NCI-H2029 treated with DMSO at 0.1 percent for 48 hours (cell line): ENCODE measurements at places on chromosomes 2 and 18.

- DNase-seq, result no peak
Measured at GRCh38 chr2:225534697-225535096, 135.2 kb downstream of the NYAP2 start.

- no peak for DNase-seq
Measured at GRCh38 chr2:207040696-207041095, 101.4 kb downstream of the CPO start.

- DNase-seq, result no peak
Measured at GRCh38 chr2:159963700-159964099, 98.7 kb downstream of the PLA2R1 start.

- DNase-seq, result no peak
Measured at GRCh38 chr2:159755788-159756187, 42.2 kb downstream of the CD302 start.

DNA sequence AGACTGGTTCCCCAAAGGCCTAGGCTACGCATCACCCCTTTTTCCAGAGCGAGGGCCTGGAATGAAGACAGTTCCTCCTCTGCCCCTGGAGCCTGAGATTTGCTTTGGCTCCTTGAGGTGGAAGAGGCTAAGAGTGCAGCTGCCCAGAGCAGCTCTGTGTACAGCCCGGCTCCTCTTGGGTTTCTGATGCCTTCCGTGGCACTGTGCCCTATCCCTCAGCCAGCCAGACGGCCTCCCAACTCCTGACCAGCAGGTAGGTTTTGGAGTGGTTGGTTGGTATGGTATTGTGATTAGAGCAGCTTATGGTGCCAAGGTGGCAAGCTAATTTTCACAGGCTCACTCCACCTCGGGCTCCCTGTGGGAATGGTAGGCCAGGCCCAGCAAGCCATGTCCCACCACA lies 112.2 kb downstream of the TANC1 start:
- no peak for DNase-seq

DNA sequence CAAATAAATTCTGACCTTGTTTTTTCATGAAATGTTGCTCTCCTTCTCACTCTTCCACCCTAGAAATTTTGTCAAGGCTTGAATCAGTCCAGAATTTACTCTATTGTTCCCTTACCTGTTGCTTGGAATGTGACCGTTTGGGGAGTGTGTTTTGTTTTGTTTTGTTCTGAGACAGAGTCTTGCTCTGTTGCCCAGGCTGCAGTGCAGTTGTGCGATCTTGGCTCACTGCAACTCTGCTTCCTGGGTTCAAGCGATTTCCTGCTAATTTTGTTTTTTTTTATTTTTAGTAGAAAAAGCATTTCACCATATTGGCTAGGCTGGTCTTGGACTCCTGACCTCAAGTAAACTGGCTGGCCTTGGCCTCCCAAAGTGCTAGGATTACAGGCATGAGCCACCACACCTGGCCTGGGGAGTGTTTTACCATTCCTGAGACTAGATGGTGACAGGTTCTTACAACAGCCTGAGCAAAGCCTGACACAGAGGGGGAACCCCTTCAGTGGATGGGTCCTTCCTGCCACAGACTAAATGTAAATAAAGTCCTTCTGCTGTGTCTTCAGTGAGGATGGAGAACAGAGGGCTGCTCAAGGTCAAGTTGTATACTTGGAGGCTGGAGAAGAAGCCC lies 52.0 kb downstream of the HAUS1 start:
- DNase-seq, result no peak

GRCh38 chr2:18244845-18245244 lies 315.6 kb downstream of the RDH14 start:
- peak; percentile 55 for DNase-seq

DNA sequence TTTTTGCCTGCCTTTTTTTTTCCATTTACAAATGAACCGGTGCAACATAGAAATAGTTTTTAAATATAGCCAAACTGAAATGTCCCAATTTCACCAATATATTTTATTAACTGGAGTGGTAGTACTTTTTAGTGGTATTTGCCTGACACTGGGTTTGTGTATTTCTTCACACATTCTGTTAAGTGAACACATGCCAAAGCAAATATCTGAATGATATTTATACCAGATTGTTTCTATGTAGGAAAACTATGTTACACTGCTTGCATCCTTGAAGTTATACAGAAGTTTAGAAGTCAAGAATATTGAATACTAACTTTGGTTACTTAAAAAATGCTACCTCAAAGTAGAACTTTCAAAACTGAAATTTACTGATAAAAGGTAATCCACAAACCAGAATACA lies 19.4 kb upstream of the ITPRID2 start:
- DNase-seq, result no peak

DNA sequence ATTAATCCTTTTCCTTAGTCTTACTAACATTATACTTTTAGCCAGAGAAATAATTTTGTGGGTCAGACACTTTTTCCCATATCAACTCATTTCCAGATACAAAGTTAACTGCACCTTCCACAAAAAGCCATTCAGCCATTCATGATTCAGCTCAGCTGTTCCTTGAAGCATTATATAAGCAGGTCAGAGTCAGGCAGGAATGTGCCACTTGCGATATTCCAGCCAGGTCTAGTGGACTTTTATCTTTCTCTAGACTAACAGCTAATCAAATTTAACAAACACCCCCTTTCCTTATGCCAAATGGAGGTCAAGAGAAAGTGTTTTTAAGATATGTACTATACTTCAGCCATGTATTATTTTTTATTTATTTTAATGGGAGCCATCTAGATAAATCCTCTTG lies 75.6 kb upstream of the EPB41L3 start:
- DNase-seq, result no peak

DNA sequence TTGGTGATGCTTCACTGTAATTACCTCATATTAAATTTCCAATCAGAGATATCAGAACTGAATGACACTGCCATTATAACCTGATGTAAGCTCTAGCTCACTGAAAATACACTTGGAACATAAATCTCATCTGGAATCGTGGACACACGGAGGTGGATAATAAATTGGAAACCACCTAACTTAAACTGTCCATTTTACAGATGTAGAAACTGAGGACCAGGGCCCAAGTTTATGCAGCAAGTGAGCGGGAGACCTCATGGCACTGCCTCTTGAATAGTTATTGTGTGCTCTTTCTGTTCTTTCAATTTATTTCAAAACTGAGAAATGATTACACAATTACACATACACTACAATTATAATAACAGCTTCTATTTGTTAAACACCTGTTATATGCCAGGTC lies 20.8 kb downstream of the CCDC68 start:
- no peak for DNase-seq

DNA sequence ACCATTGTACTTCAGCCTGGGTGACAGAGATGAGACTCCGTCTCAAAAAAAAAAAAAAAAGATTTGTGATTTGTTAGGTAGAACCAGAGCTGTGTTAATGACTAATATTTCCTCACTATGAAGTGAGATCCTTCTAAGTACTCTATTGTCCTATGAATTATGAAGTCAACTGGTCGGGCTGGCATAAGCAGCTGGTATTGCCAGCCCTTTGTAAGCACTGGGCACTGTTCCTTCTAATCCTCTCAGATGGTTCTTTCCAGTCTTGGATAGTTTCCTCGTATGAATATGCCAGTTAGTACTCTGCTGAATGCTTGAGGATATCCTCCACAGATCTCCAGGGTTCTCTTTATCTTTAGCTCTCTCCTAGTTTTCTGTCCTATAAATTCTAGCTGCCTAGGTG lies 223.1 kb upstream of the SP5 start:
- no peak for DNase-seq

GRCh38 chr2:41000906-41001305 lies 549.0 kb upstream of the SLC8A1 start:
- no peak for DNase-seq

GRCh38 chr2:66477135-66477842 lies 42.4 kb downstream of the MEIS1 start:
- DNase-seq, result no peak

DNA sequence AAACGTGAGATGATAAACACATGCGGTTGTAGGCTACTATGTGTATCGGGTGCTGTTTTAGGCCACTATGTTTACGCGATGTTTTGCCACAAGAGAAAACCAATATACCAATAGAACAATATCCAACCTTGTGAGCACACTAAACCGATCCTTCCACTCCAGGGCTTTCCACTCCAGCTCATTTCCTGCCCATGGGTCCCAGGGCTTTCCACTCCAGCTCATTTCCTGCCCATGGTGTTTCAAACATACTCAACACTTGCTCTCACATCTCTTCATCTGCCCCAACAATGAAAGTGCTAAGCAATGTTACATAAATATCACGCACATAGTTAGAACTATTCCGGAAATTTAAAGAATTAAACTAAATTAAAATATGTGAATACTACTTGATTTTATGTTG lies 80.0 kb downstream of the EPB41L3 start:
- DNase-seq, result no peak

DNA sequence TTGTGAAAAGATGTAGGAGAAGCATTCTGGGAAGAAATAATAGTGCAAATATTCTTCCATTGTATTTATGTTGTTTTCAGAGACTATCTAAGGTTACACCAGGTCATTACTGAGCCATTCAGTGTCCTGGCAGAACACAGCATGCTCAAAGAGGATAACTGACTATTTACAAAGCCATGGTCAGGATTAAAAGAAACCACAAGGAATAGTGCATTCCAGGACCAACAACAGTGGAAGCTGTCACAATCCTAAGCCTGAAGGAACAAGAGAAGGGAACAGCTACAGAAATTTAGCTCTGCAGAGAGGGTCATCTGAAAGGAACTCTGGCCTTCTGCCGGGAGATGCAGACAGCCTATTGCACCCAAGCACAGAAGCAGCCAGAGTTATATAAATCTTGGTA lies 116.7 kb downstream of the DSC3 start:
- DNase-seq, result no peak

- no peak for DNase-seq
Measured at GRCh38 chr18:9965711-9966624, 52.2 kb downstream of the VAPA start.

DNA sequence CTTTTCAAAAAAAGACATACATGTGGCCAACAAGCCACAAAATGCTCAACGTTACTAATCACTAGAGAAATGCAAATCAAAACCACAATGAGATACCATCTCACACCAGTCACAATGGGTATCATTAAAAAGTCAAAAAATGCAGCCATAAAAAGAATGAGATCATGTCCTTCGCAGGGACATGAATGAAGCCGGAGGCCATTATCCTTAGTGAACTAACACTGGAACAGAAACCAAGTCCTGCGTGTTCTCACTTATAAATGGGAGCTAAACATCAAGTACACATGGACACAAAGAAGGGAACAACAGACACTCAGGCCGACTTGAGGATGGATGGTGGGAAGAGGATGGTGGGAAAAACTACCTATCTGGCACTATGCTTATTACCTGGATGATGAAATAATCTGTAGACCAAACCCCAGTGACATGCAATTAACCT lies 17.8 kb upstream of the ATL2 start:
- DNase-seq, result no peak

- no peak for DNase-seq
Measured at GRCh38 chr2:117983040-117983439, 30.8 kb downstream of the CCDC93 start.
